Body of pancreas (tissue), 4 donors: ENCODE measurements at places on chromosomes 5 and 9. TPM values are rescaled to one million over a fixed set of nuclear protein-coding genes. Genes with fewer than 3 reads are reported as not detected.

PLEKHG4B gene
- 0.99 TPM for total RNA-seq

LMBRD2 gene
- total RNA-seq = 5.6 TPM

RANBP3L gene
- total RNA-seq = not detected

SPATA31E1 gene
- total RNA-seq = not detected

BHMT gene
- total RNA-seq = not detected

CEL gene
- total RNA-seq = 8,438 TPM

TENT4A gene
- total RNA-seq = 11.9 TPM

GPR150 gene
- total RNA-seq = 3.3 TPM

ADAMTS19 gene
- total RNA-seq = 1.3 TPM

PRLR gene
- total RNA-seq = 7.9 TPM

SPATA31A7 gene
- total RNA-seq = not detected

TTLL11 gene
- total RNA-seq = 16.8 TPM

CATSPER3 gene
- total RNA-seq = not detected

ENTPD8 gene
- total RNA-seq = 2.0 TPM

LCN1 gene
- not detected for total RNA-seq

TAF11L5 gene
- not detected for total RNA-seq

GFI1B gene
- total RNA-seq = not detected

EIF4E1B gene
- 0.26 TPM for total RNA-seq

LIFR gene
- 45.4 TPM for total RNA-seq

PTGDS gene
- 48.0 TPM for total RNA-seq

LCN9 gene
- not detected for total RNA-seq

PTPN3 gene
- 19.5 TPM for total RNA-seq

CCDC192 gene
- total RNA-seq = not detected

LURAP1L gene
- 20.2 TPM for total RNA-seq

MVB12B gene
- 9.9 TPM for total RNA-seq

SEC16A gene
- total RNA-seq = 75.8 TPM

IL17B gene
- not detected for total RNA-seq

CDH6 gene
- 0.78 TPM for total RNA-seq

INSL6 gene
- total RNA-seq = not detected

CDX1 gene
- not detected for total RNA-seq

C9orf72 gene
- 20.5 TPM for total RNA-seq

DAB2IP gene
- 25.2 TPM for total RNA-seq
